GM18507 (cell line): ENCODE measurements at places on chromosomes 5 and 9.

DNA sequence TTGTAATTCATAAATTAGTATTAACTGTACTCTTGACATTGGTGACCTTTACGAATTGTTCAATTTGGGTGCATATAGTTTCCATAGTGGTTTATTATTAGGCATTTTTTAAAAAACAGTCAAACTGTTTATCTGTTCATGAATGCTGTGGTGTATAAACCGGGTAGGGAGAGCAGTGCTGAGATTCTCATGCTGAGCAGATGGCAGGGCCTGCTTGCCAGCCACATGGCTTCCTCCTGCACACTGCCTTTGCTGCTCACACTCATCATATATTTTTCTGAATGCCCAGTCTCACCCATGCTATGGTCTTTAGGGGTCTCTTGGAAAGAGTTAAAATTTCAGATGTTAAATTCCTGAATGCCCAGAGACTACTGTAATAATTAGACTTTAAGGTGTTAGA, 40.8 kb downstream of the NNT start:
- no peak for DNase-seq

DNA sequence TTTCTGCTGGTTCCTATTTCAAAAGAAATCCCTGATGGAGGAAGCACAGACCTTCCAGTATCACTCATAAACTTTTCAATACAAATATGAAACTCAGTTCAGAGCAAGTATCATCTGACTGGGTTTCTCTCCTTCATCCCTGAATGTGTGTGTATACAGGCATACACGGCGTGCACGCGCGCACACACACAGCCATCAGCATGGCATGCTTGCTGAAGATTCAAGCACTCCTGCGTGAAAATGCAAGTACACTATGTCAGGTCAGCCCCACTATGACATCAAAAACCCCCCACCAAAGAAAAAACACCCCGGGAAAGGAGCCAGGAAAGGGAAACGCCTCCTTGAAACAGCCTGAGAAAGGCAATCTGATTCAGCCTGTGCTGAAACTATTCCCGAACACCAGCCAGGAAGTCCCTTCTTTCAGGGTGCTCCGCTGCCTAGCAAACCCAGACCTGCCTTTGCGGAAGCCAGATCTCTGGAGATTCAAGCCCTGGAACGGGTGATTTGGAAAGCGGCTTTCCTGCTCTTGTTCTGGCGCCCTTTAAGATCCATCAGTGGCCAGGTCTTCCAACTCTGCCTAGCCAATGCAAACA, 831 bp downstream of the KLHL3 start:
- no peak for DNase-seq

DNA sequence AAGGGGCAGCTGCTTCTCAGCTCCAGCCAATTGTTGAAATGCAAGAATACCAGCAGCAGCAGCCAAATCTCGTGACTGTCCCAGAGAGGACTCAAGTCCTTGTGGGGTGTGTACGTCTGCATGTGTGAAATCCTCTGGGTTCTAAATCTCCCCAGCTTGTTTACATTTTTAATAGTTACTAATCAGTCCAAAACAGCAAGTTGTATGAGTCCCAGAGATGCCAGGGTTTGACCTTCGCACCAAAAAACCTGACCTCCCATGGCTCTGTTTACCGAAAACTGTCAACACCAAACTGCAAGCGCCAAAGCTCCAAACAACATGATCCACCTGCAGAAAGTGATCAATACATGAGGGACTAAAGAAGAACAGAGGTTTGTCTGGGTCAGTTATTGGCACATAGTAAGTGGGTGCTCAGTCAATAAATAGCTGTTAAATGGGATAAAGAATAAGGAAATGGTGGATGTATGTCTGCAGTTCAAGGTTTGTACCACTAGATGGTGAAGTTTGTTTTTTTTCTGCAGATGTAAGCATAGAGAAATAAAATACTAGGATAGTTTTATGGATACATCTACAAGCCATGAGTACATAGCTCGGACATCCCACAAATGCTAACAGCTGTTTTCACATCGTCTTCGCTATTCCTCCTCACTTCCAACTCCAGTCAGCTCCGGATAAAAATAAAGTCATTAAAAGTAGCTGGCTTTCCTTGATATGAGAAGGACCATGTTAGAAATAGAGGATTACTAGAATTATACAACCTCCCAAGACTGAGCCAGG, 85.3 kb upstream of the ADRB2 start:
- no peak for DNase-seq

DNA sequence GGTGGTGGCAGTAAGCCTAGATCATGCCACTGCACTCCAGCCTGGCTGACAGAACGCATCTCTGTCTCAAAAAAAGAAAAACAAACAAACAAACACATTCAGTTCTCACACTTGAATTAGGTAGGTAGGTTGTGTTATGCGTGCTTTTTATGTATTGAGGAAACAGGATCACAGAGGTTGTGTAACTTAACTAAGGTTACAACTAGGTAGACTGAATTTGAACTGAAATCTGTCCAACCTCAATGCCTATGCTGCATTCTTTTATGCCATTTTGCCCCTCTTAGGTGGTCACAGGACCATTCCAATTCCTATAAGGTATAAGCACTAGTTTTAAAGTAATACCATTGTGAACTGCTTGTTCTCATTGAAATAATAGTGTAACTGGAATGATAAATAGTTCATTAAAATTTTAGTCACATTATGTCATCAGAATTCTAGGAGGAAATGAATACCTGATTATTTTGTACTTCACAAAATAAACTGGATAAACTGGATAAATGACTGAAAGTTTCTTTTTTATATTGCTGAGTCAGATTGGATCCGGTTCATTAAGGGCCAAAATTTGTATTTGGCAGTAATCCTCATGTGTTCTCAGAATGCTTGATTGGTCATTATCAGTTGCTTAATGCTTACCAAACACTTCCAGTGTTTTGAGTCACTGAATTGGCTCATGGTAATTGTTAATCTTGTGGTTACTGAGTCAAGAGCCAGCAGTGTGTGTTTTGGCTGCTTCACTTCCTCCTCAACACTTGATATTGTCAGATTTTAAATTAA, 7.1 kb downstream of the UBAP1 start:
- DNase-seq: peak; percentile 56

DNA sequence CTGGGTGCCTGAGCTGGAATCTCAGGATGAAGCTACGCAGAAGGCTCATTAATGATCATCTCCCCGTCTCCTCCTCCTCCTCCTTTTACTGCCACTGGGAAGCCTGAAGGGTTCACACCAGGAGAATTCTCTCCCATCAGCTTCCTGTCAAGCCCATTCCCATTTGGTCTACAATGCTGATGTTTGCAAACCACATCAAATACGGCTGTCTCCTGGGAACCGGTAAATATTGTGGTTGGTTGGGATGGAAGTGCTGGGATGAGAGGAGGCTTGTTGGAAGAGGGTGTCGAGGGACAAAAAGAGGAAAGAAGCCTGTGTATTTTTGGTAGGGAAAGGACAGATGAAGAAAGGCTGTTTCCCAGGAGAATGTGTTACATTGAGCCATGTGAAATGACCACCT, 13.2 kb upstream of the S1PR3 start:
- no peak for DNase-seq

GRCh38 chr5:38541174-38541725, 15.2 kb downstream of the LIFR start:
- no peak for DNase-seq

- DNase-seq: peak; percentile 22
Measured at GRCh38 chr5:16784843-16785791, 151.0 kb downstream of the MYO10 start.

DNA sequence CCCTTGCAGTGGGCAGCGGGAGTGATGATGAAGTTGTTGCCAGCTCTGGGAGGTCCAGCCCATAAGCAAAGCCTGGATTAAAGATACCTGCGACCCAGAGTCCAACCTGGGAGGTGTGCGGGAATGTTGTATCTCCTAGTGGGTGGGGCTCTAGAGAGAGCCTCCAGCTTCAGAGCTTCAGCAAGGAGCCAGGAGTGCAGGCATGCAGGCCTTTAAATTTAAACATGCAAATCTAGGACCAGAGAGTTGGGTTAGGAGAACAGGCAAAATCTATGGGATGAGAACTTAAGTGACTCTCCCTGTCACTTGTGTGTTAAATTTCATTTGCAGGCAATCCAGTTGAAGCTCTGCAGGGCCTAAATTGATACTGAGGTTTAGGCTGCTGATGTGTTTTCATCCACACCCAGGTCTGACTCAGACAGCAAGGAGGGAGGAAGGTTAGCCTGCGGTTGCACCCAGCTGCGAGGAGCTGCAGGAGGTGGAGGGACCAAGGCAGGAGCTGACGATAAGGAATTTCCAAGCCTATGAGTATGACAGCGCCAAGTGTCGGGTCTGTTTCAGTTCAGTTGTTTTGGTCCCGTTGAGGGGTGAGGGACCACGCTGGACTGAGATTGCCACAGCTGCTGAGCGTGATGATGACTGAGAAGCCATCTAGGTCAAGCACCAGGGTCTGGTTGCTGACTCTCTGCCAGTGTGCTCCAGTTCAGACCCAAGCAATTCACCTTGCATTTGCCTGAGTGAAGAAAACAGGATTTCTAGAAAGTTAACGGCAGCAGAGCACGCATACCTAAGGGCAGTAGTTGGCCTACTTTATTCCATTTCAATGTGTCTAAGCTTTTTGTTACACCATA, 243.0 kb downstream of the ICE1 start:
- no peak for DNase-seq

DNA sequence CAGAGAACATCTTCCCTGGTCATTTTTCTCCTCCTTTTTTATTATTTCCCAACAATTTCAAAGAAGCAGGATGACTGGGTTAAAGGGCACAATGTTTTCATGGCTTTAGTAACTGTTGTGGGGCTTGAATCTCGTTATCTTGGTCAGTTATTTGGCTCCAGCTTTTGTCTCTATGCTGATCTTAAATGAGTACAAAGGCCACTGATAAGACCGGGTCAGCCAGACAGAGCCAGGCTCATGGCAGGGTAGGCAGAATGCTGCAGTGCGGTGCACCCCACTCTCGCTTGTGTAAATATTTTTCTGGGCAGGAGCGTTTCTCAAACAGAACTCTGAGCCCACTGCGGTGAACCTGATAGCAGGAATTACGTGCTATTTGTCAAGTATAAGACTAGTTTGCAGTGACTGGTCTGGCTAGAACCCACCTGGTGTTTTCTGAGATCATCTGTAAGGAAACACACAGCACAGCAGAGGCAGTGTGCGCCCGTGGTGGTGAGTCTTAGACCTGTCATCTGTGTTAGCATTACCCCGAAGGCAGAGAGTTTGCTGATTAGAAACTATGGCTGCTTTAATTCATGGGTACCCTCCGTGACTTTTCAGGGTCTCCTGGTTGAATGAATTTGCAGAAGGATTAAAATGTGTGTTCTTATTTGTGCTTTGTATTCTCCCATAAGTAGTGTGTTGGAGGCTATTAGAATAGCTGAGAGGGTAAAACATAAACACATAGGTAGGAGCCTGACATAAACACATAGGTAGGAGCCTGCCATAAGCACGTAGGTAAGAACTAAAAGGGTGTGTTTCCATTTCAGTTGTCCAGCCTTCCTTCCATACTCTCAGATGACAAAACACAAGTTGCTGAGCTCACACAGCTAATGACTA, 158.6 kb upstream of the DMRT1 start:
- no peak for DNase-seq

GRCh38 chr9:79572608-79573411, 1.0 kb downstream of the TLE4 start:
- DNase-seq: peak; percentile 14

DNA sequence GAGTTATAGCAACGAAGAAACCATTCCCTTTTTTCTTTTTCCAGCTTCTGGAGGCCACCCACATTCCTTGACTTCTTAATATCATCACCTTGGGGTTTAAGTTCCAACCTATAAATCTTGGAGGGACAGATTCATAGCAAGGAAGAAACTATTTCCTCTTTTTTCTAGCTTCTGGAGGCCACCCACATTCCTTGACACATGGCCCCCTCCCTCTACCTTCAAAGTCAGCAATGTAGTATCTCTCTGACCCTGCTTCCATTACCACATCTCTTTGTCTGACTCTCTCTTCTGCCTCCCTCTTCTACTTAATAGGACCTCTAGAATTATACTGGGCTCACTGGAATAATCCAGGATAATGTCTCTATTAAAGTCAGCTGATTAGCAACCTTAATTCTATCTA, 34.7 kb upstream of the SHISAL2B start:
- no peak for DNase-seq

GRCh38 chr5:69493396-69494133, 975 bp downstream of the OCLN start:
- no peak for DNase-seq

DNA sequence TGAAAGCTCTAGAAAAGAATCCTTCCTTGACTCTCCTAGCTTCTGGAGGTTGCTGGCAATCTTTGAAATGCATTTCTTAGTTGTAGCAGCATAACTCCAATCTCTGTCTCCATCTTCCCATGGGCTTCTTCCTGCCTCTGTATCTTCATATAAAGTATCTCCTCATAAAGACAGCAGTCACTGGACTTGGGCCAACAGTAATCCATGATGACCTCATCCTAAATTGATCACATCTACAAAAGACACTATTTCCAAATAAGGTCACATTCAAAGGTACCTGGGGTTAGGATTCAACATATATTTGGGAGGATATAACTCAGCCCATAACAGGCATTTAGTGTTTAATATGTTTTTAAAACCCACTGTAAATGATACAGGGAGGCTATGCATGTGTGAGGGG, 123.3 kb downstream of the MLLT3 start:
- no peak for DNase-seq

- no peak for DNase-seq
Measured at GRCh38 chr9:33818167-33818846, 1.3 kb downstream of the UBE2R2 start.

DNA sequence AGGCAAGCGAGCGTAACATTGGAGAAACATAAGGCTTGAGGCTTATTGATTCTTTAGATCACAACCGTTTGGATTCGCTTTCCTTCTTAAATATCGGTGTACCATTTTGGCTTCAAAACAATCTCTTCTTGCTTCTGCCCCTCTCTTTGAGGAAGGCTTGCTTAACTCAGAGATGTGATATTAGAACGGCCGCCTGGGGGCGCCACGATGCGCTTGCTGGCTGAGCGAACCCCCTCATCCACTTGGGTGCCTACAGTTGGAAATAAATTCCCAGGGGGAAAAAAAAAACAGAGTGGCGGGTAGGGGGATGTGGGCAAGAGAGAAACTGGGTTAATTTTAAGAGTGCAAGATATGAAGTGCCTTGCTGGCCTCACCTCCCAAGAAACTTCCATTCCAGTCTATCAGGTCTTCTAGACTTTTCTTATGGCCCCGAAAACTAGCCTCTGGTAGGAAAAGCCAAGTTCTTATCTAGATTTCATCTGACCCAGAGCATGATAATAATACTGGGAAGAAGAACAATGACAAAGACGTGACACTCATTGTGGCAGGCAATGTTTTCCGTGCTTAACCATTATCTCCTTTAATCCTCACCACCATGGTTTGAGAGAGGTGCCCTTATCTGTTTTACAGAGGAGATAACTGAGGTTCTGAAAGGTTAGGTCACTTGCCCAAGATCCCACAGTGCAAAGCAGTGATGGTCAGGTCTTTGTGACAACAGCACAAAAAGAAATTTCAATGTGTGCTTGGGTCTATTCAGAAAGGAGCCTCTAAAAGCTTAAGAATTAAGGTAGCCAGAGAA, 115.8 kb downstream of the DPYSL3 start:
- DNase-seq: no peak

GRCh38 chr9:800591-801150, 40.8 kb upstream of the DMRT1 start:
- DNase-seq: no peak

- DNase-seq: no peak
Measured at GRCh38 chr5:52990528-52990925, 1.4 kb downstream of the ITGA2 start.
